NT2/D1 (cell line): ENCODE measurements at places on chromosomes 1 and 21.
A peak's percentile ranks its signal among the peaks of the same experiment; 100 is the strongest.

- DNase-seq, result peak; percentile 23
These were observed 20.9 kb upstream of the SLC1A7 start for GRCh38 chr1:53163291-53163768.

DNA sequence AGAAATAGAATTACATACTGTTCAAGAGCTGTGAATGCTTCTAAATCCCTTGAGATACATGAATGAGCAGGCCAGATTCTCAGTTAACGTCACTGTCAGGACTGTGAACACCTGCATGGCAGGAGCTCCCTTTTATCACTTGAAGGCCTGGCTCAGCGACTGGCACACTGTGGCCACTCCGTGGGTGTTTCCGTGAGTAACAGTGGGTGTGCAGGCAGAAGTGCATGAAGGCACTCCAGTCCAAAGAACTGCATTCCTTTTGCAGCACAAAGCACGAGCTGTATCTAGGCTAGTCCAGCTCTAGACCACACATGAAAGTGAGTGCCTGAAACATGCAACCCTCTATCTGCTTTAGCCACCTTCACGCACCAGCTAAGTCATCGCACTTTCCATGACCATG is 9.6 kb upstream of the SIM2 start:
- DNase-seq, result no peak

DNA sequence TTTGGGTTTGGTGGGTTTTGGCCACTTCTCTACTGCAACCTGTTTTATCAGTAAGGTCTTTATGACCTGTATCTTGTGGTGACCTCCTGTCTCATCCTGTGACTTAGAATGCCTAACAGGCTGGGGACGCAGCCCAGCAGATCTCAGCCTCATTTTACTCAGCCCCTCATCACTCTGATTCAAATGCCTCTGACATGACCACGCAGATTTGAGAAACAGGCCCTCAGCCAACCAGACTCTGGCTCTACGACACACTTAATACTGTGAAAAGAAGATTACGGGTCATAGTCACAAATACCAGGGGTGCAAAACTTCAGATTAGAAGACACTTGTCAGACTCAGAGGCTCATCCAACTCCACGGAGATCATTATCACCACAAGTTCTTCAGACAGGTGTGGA is 28.3 kb upstream of the KIF26B start:
- no peak for DNase-seq

DNA sequence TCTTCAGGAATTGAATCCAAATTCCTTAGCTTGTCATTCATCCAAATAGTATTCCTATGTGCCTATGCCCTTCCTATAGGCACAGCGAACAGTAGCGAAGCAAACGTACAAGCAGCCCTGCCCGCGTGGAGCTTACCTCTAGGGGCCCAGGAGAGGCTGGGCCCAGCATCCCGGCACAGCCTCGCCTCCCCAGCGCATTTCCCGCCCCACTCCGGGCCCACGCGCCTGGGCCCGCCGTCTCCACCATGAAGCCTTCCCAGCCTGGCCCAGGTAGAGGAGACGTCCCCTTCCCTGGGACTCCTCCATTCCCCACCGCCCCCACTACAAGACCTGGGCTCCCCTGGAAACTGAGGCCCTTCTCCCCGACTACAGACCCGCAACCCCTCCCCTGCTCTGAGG is 245 bp upstream of the TMEM269 start:
- DNase-seq, result no peak

- no peak for DNase-seq
These were observed 109.9 kb downstream of the IGSF21 start for GRCh38 chr1:18217398-18218043.

- no peak for DNase-seq
These were observed 25.3 kb upstream of the SHCBP1L start for GRCh38 chr1:182978151-182978853.

DNA sequence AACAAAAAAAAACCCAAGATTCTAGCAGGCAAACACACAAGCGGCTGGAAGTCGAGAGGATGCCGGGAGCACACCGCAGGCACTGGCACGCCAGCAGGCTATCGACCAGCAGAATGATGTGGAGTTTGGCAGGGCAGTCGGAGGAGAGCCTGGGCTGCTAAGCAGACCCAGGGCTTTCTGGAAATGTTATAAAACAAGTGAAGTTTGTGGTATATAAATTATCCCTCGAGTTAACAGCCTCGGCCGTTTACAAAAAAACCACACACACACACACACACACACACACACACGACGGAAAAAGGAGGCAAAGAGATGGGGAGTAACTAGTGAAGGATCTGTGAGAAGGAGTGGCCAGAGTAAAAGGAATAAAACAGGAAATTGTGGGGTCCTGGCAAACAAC is 87.2 kb upstream of the IVNS1ABP start:
- no peak for DNase-seq

DNA sequence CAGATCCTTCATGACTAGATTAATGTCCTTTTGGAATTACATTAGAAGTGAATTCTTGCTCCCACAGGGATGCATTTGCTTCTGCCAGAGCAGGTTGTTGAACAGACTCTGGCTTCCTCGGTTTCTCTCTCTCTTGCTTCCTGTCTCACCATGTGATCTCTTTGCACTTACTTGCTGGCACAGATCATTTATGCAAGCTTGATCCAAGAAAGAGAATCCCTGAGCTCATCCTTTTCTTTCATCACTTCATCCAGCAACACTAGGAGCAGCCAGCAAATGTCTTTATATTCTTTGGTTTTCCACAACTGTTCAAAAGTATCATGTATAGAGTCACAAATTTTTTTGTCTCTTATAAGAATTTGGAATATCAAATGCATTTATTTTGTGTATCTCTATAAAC is 313.5 kb downstream of the ZNF326 start:
- DNase-seq, result no peak

- DNase-seq, result no peak
These were observed 250.5 kb upstream of the PKN2 start for GRCh38 chr1:88433556-88433955.

DNA sequence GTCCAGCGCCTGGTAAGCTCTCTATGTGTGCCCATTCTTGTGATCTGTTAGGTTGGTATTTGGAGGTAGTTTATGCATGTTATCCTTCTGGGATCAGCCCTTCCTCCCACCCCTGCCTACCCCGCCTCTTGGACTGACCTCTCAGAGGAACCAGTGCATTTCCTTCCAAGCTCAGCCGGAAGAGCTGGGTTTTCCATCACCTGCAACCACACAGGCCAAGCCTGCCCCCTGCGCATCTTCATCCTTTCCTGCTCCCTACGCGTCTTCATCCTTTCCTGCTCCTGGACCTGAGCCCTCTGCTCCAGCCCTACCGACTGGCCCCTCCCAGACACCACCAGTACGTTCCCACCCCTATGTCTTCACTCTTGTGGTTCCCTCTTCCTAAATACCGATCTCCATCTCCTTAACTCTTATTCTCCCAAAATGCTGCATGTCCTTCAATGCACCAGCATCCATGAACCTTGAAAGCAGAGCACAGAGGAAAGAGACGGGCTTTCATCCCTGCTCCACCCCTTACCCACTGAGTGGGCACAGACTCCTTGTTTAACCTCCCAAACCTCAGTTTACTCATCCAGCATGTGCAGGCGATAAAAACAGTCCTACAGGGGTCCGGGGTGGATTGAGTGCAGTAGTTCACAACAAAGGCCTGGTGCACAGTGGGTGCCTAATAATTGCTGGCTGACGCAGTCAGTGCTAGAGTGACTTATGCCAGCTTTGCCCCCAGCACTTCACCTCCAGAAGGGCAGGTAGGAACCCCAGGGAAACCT is 526.3 kb downstream of the MATN1 start:
- no peak for DNase-seq

- DNase-seq, result no peak
These were observed 160.7 kb downstream of the SDCCAG8 start for GRCh38 chr1:243416495-243416894.

DNA sequence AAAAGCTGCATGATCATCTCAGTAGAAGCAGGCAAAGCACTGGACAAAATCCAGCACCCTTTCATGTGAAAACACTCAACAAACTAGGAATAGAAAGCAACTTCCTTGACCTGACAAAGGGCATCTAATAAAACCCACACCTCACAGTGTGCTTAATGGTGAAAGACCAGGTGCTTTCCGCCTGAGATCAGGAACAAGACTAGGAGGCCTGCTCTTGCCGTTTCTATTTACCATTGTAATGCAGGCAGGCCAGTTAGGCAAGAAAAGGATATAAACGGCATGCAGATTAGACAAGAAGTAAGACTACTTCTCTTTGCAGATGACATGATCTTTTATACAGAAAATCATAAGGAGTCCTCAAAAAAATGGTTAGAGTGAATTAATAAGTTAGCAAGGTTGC is 37.2 kb downstream of the SLC37A1 start:
- DNase-seq, result no peak

DNA sequence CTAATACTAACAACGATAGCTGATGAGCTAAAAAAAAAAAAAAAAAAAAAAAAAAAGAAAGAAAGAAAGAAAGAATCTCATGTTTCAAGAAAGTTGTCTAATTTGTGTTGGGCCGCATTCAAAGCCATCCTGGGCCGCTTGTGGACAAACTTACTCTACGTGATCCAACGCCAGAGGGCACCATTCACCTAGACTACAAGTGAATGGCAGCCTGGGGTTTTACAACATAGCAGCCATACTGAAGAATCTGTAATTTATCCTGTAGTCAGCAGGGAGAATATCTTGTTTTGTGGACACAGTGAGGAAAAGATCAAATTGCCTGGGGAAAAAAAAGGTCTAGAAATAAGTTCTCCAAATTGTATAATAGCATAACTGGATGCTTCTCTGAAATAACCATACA is 47.0 kb downstream of the CYP2J2 start:
- DNase-seq, result peak; percentile 87

DNA sequence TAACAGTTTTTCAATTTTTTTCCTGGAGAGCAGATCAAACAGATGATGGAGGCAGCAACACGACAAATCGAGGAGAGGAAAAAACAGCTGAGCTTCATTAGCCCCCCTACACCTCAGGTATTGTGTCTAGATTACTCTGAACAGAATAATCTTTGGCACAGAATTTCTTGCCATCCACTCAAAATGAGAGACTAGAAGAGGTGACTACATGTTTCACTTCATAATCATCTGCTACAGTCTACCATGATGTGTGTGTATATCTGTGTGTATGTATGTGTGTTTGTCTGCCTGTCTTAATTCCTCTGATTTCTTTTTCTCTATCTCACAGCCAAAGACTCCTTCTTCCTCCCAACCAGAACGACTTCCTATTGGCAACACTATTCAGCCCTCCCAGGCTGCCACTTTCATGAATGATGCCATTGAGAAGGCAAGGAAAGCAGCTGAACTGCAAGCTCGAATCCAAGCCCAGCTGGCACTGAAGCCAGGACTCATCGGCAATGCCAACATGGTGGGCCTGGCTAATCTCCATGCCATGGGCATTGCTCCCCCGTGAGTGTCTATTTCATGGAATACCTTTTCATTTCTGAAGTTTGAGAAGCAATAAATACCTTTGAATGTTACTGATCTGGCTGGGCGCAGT is 11.4 kb downstream of the PRPF3 start:
- DNase-seq, result no peak

GRCh38 chr1:112522621-112523020 is 13.9 kb downstream of the WNT2B start:
- peak; percentile 66 for DNase-seq

GRCh38 chr1:21537932-21538630 is 28.9 kb downstream of the ALPL start:
- DNase-seq, result no peak

GRCh38 chr1:244341455-244342450 is 110.0 kb downstream of the ADSS2 start:
- DNase-seq, result peak; percentile 85

- DNase-seq, result no peak
These were observed 17.8 kb downstream of the CASZ1 start for GRCh38 chr1:10778640-10779039.

- DNase-seq, result no peak
These were observed 11.4 kb downstream of the UBASH3A start for GRCh38 chr21:42414928-42415769.

- DNase-seq, result no peak
These were observed 929 bp upstream of the FOXJ3 start for GRCh38 chr1:42335809-42336518.

DNA sequence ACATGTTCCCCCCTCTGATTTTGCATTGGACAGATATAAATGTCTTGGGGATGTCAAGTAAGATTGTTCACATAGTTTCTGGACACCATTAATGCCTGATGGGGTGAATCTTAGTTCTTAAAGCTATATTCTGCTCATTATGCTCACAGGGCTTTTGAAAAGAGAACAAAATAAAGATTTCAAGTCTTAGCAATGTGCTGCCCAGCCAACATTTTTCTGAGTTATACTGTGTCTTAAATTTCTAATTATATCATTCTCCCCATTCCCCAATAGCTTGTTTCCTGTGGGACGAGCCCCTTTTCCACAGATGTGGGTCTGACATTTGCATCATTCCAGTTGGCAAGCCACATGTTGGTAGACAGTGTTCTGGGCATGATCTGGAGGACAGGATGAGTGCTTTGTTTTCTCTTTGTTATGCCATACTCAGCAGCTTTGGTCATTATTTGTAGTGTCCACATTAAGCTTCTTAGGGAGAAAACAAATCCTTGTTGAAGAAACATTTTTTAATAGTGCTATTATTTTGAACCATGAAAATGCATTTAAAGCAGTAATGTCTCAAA is 32.8 kb downstream of the MTARC1 start:
- no peak for DNase-seq

- no peak for DNase-seq
These were observed 7.6 kb downstream of the SLC19A2 start for GRCh38 chr1:169478094-169478672.

- DNase-seq, result no peak
These were observed 37.0 kb downstream of the RERE start for GRCh38 chr1:8780405-8780804.

DNA sequence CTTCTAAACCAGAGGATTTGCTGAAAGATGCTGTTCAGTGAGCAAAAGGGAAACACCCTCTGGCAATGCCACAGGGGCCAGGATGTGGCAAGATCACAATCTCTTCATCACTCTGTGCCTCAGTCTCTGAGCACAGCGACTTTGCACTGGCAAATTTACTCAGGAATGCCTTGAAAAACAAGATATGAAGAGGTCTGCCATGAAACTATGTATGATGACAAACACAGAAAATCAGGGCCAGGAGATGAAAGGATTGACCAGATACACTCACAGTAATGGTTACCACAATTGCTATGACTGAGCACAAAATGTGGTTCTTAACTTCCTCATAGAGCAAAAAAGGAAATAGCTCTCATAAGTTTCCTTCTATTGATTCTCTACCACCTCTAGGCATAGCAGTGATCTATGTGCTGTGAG is 5.8 kb downstream of the TTC13 start:
- no peak for DNase-seq

GRCh38 chr1:68812333-68812732 is 315.5 kb upstream of the DEPDC1 start:
- DNase-seq, result no peak

DNA sequence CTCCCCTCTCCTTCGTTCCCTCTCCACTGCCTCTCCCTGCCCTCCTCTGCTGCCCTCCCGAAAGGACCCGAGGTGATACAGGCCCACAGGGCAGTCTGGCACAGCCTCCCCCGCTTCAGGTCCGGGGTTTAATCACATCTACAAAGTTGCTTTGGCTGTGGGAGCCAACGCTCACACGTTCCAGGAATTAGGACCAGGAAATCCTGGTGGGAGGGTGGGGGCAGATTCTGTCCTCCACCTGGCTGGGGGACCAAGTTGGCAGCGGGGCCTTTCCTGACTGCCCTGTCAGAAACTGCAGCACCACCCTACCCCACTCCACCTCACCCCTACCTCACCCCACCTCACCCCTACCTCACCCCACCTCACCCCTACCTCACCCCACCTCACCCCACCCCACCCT is 95.1 kb downstream of the WDR4 start:
- DNase-seq, result no peak
